ENCODE measurements at places on chromosomes 6 and 20.

GRCh38 chr6:149089510-149089909 is 228.0 kb upstream of the TAB2 start:
- DNase-seq: no peak

GRCh38 chr20:2763186-2763585 is 37.2 kb downstream of the CPXM1 start:
- DNase-seq: no peak

- DNase-seq: no peak
Observed at GRCh38 chr6:71982389-71982788, 96.0 kb downstream of the RIMS1 start.

- DNase-seq: no peak
Observed at GRCh38 chr6:3287308-3287707, 28.6 kb downstream of the PSMG4 start.

DNA sequence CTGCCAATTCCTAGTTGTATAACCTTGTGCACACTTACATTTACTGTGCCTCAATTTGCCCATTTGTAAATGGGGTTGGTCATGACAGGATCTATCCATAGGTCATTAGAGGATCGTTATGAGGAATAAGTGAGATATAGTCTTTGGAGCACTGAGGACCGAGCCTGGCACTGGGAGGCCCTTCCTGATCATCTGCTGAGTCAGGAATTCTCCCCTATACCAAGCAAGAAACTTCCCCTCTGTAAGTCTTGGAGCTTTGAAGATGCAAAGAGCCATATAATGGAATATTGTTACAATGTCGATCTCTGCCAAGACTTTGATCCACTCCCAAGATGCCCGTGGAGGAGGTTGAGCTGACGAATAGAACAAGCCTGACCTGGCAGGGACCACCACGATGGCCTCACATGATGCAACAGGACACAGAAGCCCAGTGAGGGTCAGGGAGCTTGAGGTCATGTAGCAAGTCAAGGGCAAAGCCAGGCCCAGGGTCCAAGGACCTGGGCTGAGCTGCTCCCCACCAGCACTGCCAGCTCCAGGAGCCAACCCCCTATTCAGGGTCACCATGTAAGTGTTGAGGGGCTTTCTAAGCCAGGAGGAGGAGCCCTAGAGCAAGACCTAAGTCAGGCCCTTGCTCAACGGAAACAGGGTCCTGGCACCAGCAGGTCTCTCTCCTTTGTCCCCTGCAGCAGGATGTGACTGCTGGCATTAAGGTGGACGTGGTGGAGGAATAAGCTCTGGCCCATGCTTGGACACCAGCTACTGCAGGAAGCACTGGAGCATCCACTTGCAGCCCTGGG is 16.7 kb downstream of the PDRG1 start:
- DNase-seq: no peak

DNA sequence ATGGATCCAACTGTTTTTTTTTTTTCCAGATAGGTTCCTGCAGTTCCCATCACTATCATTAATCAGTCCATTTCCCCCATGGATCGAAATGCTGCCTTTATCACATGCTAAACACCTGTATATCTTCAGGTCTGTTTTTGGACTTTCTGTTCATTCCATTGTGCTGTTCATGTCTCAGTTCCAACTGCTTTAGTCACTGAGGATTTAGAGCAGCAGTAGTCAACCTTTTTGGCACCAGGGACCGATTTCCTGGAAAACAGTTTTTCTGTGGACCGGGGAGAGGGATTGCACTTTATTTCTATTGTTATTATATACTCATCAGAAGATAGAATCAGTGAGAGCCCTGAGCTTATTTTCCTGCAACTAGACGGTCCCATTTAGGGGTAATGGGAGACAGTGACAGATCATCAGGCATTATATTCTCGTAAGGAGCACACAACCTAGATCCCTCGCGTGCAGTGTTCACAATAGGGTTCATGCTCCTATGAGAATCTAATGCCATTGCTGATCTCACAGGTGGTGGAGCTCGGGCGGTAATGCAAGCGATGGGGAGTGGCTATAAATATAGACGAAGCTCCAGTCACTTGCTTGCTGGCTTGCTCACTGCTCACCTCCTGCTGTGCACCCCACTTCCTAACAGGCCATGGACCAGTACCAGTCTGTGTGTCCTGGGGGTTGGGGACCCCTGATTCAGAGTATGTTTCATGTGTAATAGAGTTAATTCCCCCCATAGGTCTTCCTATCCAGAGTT is 46.0 kb downstream of the CAP2 start:
- DNase-seq: no peak

DNA sequence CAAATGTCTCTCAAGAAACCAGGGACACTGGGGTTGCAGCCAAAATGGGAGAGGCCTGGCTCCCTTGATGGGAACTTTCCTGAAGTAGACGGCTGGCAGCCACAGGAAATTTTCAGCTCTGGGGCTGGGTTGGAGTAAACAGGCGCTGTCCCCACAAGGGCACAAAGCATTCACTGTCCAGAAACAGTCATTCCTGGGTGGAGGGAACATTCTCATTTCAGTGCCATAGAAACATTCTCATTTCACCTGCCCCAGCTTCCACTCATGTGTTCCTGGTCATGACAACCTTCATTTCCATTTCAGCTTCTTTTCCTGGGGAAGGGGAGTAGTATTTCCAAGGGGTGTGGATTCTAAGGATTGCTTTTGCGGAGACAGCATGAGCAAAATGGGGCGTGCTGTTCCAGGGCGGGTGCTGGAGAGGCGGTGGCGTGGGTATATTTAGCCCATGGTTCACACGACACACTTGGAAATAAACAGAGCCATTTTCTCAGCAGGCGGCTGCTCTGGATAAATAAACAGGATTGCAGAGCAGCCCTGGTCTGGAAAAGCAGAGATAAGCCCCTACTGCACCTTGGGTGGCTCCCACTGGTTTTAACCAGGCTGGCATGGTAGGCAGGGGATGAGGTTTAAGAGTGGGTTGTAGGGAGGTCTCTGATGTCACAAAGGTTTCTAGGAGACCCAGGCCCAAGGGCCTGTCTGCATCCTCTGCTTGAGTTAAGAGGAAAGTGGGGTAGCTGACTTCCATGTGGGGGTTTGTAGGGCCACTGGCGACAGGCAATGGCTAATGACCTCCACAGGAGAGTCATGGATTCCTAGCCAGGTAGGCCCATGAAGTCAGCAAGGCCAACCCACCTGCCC is 32.9 kb downstream of the COX4I2 start:
- peak; percentile 56 for DNase-seq

- DNase-seq: no peak
Observed at GRCh38 chr20:58173091-58173490, 55.4 kb downstream of the ANKRD60 start.

- DNase-seq: no peak
Observed at GRCh38 chr6:159110013-159110412, 59.2 kb upstream of the FNDC1 start.

- no peak for DNase-seq
Observed at GRCh38 chr6:137900815-137901214, 33.8 kb downstream of the TNFAIP3 start.

- DNase-seq: no peak
Observed at GRCh38 chr6:47064274-47064673, 22.1 kb upstream of the ADGRF1 start.

- no peak for DNase-seq
Observed at GRCh38 chr20:5448449-5449118, 131.8 kb upstream of the PROKR2 start.

DNA sequence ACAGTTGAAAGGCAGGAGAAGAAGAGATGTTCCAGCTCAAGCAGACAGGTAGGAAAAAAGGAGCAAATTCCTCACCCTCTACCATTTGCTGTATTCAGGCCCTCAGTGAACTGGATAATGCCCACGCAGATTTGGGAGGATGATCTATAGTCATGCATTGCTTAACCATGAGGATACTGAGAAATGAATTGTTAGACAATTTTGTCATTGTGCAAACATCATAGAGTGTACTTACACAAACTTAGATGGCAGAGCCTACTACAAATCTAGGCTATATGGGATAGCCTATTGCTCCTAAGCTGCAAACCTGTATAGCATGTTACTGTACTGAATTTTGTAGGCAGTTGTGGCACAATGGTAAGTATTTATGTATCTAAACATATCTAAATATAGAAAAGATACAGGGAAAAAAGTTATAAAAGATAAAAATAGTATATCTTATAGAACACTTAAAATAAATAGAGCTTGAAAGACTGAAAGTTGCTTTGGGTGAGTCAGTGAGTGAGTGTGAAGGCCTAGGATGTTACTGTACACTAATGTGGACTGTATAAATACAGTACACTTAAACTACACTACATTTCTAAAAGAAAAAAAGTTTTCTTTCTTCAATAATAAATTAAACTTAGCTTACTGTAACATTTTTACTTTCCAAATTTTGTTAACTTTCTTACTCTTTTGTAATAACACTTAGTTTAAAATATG is 672.3 kb downstream of the UTRN start:
- no peak for DNase-seq

GRCh38 chr20:5796331-5797040 is 46.3 kb downstream of the SHLD1 start:
- no peak for DNase-seq

DNA sequence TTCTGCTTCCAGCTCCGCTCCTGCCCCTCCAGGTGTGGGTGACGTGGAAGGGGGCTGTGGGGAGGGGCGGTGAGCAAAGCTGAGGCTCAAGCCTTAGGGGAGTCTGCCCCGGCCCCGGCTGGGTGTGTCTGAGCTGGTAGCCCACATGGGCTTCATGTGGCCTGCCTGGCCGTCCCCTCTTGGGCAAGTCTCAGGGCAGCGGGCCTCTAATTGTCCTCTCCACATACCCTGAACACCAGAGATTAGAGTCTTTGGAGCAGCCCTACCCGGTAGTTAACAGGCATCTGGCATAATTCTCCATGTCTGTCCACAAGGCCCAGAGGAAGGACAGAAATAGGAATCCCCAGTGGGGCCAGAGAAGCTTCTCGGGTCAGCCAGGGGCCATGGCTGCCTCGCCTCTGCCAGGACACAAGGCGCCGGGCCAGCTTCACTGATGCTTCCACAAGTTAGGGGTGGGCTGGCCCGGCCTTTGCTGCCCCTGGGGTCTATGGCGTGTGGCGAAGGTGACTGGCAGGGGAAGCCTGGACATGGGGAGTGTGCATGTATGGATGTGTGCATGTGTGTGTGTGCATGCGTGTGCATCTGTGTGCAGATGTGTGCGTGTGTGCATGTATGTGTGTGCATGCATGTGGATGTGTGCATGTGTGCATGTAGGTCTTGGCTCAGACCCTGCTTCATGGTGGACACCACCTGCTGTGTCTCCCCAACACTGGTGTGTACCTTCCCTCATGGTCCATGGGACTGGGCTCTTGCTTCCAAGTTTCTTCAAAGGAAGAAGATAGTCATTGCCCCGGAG is 24.0 kb downstream of the FRMD1 start:
- DNase-seq: no peak

DNA sequence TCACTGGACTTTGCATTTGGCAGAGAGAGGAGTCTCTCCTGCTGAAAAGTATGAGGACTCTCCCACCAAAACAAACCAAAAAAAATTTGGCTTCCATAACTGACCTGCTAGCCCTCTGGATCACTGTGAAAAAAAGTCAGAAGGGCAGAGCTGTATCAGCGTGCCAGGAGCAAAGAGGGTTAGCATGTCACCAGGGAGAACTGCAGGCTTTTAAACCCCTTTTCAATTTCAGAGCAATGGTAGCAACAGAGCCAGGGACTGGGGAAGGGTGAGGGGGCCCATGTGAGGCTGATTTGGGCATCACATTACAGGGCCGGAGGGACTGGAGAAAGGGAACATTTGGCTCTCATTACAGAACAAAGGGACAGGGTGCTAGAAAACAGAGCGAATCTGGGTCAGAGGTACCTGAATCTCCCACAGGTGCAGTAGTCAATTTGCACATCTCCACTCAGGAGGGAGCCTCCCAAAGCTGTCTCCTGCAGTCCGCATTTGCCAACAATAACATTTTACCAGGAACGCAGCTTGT is 185.7 kb upstream of the EYA4 start:
- no peak for DNase-seq

GRCh38 chr6:79149884-79150283 is 71.8 kb upstream of the PHIP start:
- DNase-seq: no peak

DNA sequence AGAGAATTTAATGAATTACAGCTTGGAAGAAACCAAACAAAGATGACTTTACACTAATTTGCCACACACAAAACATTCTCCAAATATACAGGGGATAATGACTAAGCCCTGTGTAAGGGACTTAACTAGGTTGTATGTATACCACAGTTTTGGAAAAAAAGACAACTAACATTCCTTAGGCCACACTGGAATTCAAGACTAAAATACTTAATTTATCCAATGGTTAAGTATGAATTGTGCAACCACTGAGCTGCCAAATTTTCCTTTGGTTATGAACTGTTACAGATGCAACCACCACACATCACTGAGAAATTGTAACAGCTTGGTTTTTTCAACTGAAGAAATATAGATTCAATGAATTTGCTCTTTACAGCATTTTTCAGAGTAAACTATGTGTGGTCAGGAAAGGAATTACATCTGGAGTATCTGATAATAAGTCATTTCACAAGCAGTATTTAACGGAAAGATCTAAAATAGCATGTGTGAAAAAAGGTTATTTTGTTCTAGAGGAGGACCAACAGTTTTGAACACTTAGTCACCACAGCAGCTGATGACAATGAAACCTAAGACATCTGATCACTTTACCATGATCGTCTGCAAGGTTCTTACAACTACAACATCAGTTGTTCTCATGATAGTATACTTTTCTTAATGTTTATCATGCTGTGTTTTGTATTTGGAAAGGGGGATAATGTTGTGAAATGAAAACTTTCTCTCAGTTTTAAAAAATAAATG is 318.8 kb downstream of the BCKDHB start:
- no peak for DNase-seq

DNA sequence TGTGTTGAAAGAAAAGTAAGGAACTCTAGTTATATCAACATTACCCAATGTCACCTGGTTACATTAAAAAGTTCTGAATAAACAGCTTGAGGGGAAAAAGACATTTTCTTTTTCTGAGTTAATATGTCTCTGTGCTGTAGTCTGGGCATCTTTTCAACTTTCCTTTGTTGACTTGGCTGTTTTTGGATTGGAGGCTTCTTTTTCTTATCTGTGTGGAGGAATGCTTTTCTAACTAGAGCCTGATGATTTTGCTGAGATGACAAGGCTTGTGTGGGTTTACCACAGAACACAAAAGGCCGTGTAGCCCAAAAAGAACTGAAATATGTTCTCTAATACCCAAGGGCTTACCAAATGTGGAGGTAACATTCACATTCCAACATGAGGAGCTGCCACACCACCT is 161.8 kb downstream of the KCNQ5 start:
- DNase-seq: no peak

DNA sequence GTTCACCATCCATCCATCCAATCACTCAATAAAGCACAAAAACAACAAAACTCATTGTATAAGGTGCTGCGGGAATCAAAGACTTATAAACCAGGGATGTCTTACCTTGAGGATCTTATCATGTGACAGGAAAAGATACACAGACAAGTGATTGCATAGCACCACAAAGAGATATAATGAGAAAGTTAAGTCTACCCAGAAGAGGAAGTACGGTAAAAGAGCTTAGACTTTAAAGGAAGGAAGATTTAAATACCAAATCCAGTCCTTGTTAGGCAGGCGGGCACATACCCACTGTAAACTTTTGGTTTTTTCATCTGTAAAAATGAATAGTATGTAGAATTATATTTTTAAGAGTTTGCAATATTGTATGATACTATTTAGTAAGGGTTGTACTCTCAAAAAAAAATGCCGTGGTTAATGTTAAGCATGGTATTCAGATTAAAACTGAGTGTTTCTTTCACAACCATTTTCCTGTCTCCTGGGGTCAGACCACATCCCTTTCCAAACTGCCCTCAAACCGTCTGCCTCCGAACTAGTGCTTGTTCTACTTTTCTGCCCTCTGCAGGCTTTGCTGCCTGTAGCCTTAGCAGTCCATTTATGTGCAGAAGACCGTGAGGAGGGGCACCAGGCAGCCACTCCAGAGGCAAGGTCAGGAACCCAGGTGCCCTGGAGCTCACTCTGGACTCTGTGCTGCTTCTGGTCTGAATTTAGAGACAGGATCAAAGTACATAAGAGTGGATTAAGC is 179.5 kb upstream of the SYNDIG1 start:
- no peak for DNase-seq
